Right ventricle myocardium superior (tissue), 1 donor: ENCODE measurements at places on chromosomes 16 and 17.
A peak's percentile ranks its signal among the peaks of the same experiment; 100 is the strongest.

GRCh38 chr17:46764000-46764708 lies 54.3 kb downstream of the WNT3 start:
- DNase-seq = no peak

- DNase-seq = no peak
These were observed 7.0 kb upstream of the CDR2 start for GRCh38 chr16:22381392-22381791.

- no peak for DNase-seq
These were observed 154.6 kb downstream of the COPRS start for GRCh38 chr17:31704483-31704882.

- peak; percentile 44 for DNase-seq
These were observed 17.5 kb downstream of the MAP3K14 start for GRCh38 chr17:45299361-45299760.

- no peak for DNase-seq
These were observed 63.5 kb downstream of the MYH13 start for GRCh38 chr17:10309003-10309974.

GRCh38 chr16:75060723-75061122 lies 55.9 kb downstream of the LDHD start:
- no peak for DNase-seq

- no peak for DNase-seq
These were observed 15.4 kb upstream of the RMI2 start for GRCh38 chr16:11329891-11330290.

GRCh38 chr16:27177031-27177774 lies 26.1 kb upstream of the KDM8 start:
- no peak for DNase-seq

GRCh38 chr17:43822570-43823190 lies 10.3 kb downstream of the MPP3 start:
- no peak for DNase-seq

- no peak for DNase-seq
These were observed 12.3 kb downstream of the CHMP6 start for GRCh38 chr17:81003711-81004475.

DNA sequence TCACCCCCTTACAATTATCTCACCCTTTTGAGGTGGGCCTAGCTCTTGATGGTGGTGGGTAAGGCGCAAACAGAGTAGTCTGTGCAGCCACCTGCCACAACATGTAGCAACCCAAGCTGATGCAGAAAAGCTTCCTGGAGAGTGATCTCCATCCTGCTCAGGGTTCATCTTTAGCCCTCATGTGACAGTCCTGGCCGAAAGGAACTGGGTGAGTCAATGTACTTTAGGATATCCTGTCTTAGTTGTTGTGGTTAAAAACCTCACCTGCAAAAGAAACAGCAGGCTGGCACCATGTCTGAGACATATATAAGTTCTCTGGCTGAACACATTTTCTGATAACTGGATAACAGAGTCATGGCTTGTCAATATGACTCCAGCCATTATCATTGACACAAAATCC lies 183.5 kb upstream of the CPHXL start:
- no peak for DNase-seq

DNA sequence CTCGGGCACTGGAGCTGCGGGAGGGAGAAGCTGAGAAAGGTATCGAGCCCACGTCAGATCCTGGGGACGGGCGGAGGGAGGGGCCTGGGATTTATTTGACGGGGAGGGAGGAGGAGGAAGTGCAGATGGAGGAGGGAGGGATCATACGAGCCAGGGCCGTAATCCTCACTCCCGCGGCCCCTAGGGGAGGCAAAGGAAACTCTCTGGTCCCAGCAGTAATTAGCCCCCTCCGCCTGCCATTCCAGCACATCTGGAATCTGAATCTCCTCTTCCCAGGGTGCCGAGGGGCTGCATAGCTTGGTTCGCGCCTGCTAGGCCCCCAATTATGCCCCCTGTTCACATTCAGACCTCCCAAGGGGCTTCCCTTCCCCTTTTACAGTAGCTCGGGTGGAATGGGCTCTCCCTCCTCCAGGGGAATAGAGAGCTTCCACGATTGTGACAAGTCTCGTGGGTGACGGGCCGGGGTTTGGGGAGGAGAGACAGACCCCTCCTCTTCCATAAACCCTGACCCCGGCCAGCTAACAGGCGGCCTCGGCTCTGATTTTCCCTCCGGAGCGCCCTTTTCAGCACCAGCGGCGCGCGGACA lies at the start of gene SEZ6L2:
TSS of gene SEZ6L2 (minus strand) at position 35 of the 586 bp plus-strand sequence. CDS start 531 bp downstream, outside the sequence.
- DNase-seq = no peak

- no peak for DNase-seq
These were observed 128.7 kb downstream of the C16orf78 start for GRCh38 chr16:49502136-49502881.

DNA sequence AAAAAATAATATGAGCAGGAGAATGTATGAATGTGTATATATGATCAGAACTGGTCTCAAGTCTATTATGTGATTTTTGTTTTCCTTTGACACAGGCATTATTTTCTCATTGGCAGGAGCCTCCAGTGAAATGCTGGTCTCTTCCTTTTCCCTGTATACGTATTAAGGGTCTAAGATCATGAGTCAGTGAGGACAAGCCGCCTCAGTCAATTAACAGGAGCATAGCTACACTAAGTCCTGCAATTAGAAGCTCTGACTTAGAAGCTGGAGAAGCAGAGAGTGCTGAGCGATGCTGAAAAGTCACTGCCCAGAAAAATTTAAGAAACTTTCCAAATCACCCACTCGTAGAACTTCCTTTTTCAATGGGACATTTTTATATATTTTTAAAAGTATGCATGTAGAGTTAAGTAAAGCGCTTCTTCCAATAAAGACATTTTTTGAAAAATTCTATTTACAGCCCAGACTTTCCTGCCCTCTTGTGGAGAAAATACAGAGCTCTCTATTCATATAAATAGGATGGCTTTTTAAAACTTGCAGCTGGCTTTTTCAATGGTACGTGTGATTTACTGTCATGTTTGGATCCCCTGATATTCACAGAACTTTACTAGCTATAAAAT lies 70.2 kb upstream of the PSMD7 start:
- no peak for DNase-seq

DNA sequence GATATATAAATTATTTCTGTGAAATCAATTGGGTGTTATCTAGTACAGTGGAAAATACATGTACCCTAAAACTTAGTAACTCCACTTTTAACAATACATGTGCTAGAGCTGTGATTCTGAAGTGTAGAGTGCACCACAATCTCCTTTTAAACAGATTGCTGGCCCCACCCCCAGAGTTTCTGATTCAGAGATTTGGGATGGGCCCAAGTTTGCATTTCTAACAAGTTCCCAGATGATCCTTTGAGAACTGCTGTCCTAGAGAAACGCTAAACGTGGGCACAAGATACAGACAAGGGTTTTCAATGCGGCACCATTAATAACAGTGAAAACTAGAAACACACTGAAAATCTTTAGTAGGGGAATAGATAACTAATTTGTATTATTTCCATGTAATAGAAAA lies 49.2 kb downstream of the NXPH3 start:
- DNase-seq = no peak

GRCh38 chr17:59899099-59899498 lies 6.2 kb downstream of the RPS6KB1 start:
- DNase-seq = no peak

DNA sequence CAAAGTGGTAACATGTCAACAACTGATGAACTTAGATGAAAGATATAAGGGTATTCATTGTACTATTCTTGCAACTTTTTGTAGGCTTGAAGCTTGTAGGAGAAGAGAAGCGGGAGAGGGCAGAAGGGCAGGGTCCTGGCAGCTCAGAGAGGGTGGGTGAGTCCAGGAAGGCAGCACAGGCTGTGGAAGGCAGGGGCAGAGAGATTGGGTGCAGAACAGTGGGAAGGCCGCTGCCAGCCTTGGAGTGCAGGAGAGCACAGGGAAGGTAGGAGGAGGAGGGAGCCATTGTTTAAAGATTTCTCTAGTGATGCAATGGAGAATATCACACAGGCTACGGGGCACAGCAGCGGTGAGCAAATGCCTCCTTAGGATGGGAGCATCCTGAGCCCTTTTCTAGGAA lies 104.3 kb downstream of the N4BP1 start:
- DNase-seq = no peak

DNA sequence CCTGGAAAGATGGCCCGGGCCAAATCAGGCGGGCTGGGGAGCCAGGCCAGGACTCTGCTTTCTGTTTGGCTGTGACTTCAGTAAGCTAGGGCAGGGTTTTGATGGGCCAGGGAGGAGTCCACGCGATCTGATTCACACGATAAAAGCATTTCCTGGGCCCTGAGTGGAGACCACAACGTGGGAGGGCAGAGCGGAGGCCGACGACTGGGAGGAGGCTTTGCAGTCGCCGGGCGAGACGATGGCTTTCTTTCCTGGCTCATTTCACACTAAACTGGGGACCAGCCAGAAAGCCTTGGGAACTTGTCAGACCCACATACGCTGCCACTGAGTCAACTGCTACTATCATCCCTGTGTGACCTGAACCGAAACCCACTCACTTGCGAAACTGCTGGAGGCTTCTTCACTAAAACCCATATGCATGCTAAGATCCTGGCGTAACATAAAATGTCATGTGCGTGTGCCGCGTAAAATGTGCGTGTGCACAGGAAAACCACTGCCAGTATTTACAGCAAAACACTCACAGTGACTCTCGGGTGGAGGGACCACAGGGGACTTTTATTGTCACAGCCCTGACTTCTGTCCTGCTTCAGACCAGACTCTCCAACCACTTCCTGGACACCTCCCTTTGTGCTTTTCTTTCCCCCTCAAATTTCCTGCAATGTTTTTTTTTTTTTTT lies 14.2 kb upstream of the RHBDF2 start:
- peak; percentile 80 for DNase-seq

- DNase-seq = no peak
These were observed 50.0 kb downstream of the TENT4B start for GRCh38 chr16:50202926-50203624.

- DNase-seq = no peak
These were observed 14.4 kb upstream of the LGALS3BP start for GRCh38 chr17:78993981-78994671.

DNA sequence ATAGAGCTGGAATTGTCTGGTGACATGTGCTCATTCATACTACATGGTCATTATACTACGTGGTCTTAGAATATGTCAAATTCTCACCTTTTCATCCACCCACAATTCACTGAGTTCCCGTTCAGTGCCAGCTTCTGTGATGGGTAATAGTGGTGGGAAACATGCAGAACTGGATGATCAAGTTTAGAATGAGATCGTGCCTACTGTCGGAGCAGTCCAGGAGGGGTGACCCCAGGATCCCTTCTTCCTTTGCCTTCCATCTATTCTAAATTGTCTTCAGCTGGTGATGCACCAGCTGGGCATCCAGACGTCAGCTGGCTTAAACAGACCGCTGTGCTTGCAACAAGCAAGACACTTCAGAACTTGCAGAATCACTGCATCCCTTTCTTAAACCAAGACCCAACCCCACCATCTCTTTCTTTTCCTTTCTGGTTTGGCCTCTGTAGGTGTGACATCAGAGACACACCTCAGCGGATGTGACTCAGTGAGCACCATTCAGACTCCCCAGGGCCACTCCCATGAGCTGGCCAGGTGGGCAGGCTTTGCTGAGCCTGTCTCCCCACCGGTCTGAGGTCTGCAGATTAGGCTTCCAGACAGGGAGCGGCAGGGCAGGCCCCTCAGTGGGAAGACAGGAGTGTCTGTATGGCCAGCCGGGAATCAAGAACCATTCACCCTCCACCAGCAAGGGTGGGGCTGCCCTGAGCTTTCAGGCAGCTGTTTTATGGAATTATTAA lies 18.1 kb downstream of the C17orf100 start:
- DNase-seq = no peak

- no peak for DNase-seq
These were observed 30.7 kb upstream of the BAHCC1 start for GRCh38 chr17:81364278-81365147.

- DNase-seq = peak; percentile 79
These were observed 86.9 kb downstream of the MRM3 start for GRCh38 chr17:869086-869485.

DNA sequence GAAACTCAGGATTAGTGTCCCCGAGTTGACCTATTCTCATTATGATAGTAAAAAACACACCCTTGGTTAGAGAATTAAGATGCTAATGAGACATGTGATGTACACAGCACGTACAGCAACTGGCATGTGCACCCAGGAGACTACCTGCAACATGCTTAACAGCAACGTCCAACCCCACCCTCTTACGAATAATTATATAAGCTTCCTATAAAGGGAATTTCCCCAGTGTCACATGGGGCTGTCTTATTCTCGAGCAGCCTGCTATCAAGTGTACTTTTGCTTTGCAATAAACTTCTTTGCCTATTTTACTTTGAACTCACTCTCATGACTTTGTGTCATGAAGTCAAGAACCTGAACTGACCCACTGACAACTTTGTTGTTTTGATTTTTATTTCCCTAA lies 62.4 kb upstream of the PMFBP1 start:
- DNase-seq = no peak

- DNase-seq = peak; percentile 82
These were observed 4.8 kb downstream of the MLYCD start for GRCh38 chr16:83903751-83904150.

GRCh38 chr16:76121636-76122035 lies 155.6 kb upstream of the CNTNAP4 start:
- no peak for DNase-seq

- peak; percentile 78 for DNase-seq
These were observed 13.0 kb downstream of the ENGASE start for GRCh38 chr17:79087428-79088143.

- DNase-seq = peak; percentile 74
These were observed 579 bp upstream of the CYBA start for GRCh38 chr16:88651276-88651988.

DNA sequence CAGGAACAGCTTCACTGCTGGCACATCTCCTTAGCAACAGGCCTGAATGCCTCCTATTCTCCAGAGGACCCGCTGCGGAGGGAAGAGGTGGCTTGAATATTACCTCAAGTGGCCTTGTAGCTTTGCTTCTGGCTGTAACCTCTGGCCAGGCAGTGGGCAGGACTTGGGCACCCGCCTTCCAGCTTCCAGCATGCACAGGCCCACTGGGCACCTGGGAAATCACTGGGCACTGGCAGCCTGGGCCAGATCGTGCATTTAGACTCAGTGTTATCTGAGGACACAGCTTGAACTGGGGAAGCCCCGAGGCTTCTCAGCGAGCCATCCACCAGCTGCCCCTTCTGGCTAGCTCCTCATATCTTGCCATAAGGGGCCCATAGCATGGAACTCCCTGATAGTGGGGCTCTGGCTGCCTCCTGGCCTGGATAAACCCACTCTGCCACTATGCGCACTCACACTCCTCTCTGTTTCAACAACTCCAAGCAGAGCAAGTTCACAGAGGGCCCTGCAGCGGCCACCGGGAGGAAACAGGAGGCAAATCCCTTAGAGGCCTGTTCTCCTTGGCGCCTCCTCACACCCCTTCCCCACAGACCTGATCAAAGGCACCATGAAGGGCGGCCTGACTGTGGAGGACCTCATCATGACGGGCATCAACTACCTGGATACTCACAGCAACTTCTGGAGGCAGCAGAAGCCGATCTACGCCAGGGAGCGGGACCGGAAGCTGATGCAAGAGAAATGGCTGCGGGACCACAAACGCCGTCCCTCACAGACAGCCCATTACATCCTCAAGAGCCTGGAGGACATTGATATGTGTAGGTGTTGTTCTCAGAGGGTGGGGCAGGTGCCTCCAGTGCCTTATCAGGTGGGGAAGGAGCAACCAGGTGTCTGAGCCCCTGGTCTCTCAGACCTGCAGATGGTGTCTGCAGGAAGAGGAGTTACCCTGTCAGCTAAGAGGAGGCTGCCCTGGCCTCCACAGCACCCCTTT lies 7.8 kb downstream of the ODAD4 start:
- DNase-seq = peak; percentile 74
